ENCODE measurements at places on chromosomes 3 and 15.

DNA sequence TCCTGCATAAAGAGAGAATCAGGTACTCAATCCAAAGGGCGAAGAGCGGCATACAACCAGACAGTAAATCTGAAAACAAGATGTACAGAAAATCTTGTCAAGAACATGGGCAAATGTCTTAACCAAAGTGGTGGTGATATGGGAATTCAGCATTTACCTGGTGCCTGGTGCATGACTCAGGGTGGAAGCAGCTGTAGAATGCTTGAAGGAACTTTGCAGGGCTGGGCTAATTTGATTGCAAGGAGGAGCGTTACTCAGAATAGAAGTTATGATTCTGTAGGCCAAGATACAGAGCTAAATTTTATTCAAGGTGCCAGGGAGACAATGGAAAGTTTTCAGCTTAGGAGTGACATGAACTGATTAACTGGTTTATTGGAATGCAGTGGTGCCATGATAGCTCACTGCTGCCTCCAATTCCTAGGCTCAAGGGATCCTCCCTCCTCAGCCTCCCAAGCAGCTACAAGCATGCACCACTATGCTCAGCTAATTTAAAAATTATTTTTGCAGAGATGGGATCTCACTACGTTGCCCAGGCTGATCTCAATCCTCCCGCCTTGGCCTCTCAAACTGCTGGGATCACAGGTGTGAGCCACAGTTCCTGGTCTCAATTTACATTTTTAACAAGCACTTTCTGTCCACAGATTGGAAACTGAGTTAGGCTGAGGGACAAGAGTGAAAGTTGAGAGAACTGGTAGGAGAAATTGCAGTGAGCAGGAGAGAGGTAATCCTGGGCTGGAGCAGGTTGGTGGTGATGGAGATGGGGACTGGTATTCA is 91.5 kb upstream of the TBC1D5 start:
- DNase-seq = no peak

GRCh38 chr3:51711352-51712037 is 4.6 kb downstream of the GRM2 start:
- DNase-seq = no peak

- DNase-seq = no peak
Observed at GRCh38 chr3:184540777-184541681, 20.6 kb upstream of the EPHB3 start.

GRCh38 chr15:35522061-35522460 is 23.9 kb downstream of the DPH6 start:
- no peak for DNase-seq

DNA sequence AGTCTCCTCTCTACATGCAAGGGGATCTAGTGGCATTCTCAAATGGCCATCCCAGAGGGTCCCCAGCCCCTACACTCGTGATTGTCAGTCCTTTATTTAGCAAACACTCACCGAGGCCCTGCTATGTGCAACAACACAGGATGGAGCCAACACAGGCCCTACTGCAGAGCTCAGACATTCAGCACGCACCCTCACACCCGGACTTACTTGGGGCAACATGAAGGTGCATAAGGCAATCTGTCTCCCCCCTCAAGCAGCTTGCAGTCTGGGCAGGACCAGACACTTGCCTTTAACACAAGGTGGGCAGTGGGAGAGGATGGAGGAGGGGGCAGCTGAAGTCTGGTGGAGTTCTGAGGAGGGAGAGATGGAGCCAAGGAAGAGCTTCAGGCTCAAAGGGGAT is 258.4 kb downstream of the XXYLT1 start:
- DNase-seq = no peak

- DNase-seq = no peak
Observed at GRCh38 chr3:89586256-89586655, 478.8 kb downstream of the EPHA3 start.

Data from NCI-H187 treated with DMSO at 0.1 percent for 48 hours (cell line).